RPMI7951 (cell line): ENCODE measurements at places on chromosomes 3 and 15. TPM values are rescaled to one million over a fixed set of nuclear protein-coding genes. Genes with fewer than 3 reads are reported as not detected.

DNA sequence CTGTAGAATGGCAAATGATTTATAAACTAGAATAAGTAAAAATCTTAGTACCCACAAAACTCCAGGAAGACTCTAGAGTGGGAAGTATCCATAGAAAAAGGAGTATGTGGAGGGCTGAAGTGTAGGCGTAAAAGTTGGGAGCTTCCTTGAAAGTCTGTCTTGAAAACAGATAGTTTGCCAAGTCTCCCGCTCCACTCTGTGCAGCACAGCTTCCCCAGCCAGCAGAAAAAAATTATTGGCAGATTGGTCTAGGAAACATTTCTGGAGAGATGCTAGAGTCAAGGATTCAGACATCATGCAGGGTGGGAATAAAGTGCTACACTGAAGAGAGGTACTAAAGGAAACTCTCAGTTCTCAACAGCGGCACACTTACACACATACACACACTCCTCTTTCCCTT lies 53.4 kb upstream of the CD200R1L start:
- no peak for DNase-seq

GRCh38 chr3:28326458-28326926 lies 22.0 kb upstream of the ZCWPW2 start:
- DNase-seq = peak; percentile 26

GRCh38 chr3:12752809-12753208 lies 6.2 kb downstream of the TMEM40 start:
- peak; percentile 17 for DNase-seq

Gene CNTN3
- not detected in 2 replicates for total RNA-seq

Gene GP9
- total RNA-seq = not detected in 2 replicates
